ENCODE measurements at places on chromosomes 12 and 14. TPM values are rescaled to one million over a fixed set of nuclear protein-coding genes. Genes with fewer than 3 reads are reported as not detected.

KRT78 gene
- not detected for total RNA-seq

BCAT1 gene
- total RNA-seq: 0.12 TPM

VRTN gene
- total RNA-seq: not detected

HOXC10 gene
- not detected for total RNA-seq

FAIM2 gene
- not detected for total RNA-seq

TROAP gene
- 41.9 TPM for total RNA-seq

SPRYD4 gene
- 3.5 TPM for total RNA-seq

CLEC2A gene
- total RNA-seq: not detected

RBP5 gene
- not detected for total RNA-seq

BMP4 gene
- 0.28 TPM for total RNA-seq

DPY19L2 gene
- not detected for total RNA-seq

RNU4-1 gene
- total RNA-seq: 2,069 TPM

All from MCF 10A (cell line).